Cardiac muscle cell (in vitro differentiated cells and primary cell): ENCODE measurements at places on chromosomes 7 and 10.

GRCh38 chr7:117873310-117874190 is at the start of gene CTTNBP2:
TSS of gene CTTNBP2 (minus strand) at chr7:117873441. CDS start at chr7:117873415, 26 bp downstream.
- no peaks in the 10 kb centered on the region for H3K36me3 ChIP-seq
- H3K27me3 ChIP-seq = no peaks in the 10 kb centered on the region
- peak within 1 kb of the TSS; percentile 33 for H3K27ac ChIP-seq
- peak within 1 kb of the TSS; percentile 93 for H3K4me3 ChIP-seq

- peaks cover 7% of the 10 kb centered on the region for H3K4me1 ChIP-seq
- H3K4me3 ChIP-seq = no peak overlapping the region
- peaks cover 67% of the 10 kb centered on the region for H3K27me3 ChIP-seq
Observed at GRCh38 chr10:91389636-91390512, 20.3 kb upstream of the HECTD2 start.

GRCh38 chr7:41096917-41097316 is 606.0 kb downstream of the INHBA start:
- H3K27ac ChIP-seq = no peak overlapping the region
- no peak for DNase-seq
- H3K36me3 ChIP-seq = no peaks in the 10 kb centered on the region
- H3K4me3 ChIP-seq = no peak overlapping the region

DNA sequence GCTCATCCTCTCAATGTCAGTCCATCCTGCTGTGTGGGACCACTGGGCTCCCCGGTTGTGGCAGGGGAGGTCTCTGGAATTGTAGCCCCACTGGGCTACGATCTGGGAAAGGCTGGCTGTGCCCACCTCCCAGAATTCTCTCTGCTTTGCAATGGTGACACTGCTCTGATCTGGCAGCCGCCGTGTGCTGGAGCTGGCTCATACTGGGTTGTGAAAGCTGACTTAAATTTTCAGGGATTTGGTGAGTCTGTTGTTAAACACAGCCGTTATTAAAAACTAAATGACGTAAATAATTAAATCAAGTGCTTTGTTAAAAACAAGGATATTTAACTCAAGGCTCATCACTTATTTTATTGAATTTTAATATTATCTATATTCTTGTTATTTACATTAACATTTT is 160.0 kb downstream of the TAX1BP1 start:
- H3K4me3 ChIP-seq = no peak overlapping the region
- DNase-seq = no peak
- peaks cover 7% of the 10 kb centered on the region for H3K4me1 ChIP-seq
- no peak overlapping the region for H3K27ac ChIP-seq
- H3K36me3 ChIP-seq = no peaks in the 10 kb centered on the region
- H3K27me3 ChIP-seq = no peaks in the 10 kb centered on the region

- no peaks in the 10 kb centered on the region for H3K4me1 ChIP-seq
- no peaks in the 10 kb centered on the region for H3K36me3 ChIP-seq
- H3K27ac ChIP-seq = no peak overlapping the region
- no peaks in the 10 kb centered on the region for H3K27me3 ChIP-seq
- DNase-seq = no peak
- no peak overlapping the region for H3K4me3 ChIP-seq
Observed at GRCh38 chr10:7297094-7297493, 113.7 kb downstream of the SFMBT2 start.

DNA sequence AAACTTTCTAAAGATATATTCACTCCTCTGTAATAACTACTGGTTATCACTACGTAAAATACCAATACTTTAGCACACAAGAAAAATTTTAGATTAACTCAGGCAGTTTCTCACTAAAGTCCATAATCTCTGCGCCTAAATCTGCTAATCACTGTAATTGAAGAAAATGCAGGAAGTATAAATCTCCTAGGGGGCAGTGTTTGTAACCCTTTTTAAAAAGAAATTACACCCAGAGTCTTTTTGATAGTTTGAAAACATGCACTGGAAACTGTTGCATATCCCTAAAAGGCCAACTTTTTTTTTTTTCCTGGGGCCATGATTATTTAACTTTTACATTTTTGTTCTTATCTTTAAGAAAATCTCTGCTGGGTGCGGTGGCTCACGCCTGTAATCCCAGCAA is 209.6 kb downstream of the KIAA1217 start:
- no peaks in the 10 kb centered on the region for H3K4me1 ChIP-seq
- no peaks in the 10 kb centered on the region for H3K27me3 ChIP-seq
- H3K36me3 ChIP-seq = no peaks in the 10 kb centered on the region
- DNase-seq = no peak

DNA sequence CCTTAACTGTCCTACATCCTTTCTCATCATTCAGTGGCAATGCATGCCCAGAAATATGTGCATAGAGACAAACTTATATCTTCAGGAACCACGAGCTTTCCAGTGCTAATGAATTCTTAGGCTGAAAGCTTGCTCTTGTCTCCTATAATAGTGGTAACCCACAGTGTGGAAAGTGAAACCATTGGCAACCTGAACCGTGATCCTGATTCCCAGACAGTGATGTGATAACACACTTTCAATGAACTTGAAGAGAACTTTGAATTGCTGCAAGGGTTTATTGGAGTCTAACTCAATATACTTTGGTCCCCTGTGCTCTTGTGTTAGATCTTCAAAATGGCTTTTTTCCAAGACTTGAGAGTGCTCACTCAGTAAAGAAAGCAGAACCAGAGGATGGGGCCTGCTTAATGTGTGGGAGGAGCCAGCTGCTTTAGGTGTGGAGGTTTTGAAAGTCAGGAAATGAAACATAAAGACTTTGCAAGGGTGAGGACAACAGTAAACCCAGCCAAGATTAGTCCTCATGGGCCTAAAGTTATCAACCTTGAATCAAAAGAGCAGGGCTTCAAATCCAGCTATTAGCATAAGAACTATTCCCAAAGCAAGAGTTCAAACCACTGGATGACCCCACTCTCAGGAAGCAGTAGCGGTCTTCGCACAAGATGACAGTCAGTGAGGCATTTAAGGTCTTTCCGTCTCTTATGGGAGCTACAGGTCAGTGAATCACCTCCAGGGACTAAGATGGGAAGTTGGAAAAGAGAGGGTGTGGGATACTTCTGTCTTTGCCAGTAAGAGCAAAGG is 332.4 kb upstream of the NRP1 start:
- DNase-seq = no peak
- no peak overlapping the region for H3K4me3 ChIP-seq
- H3K36me3 ChIP-seq = no peaks in the 10 kb centered on the region

DNA sequence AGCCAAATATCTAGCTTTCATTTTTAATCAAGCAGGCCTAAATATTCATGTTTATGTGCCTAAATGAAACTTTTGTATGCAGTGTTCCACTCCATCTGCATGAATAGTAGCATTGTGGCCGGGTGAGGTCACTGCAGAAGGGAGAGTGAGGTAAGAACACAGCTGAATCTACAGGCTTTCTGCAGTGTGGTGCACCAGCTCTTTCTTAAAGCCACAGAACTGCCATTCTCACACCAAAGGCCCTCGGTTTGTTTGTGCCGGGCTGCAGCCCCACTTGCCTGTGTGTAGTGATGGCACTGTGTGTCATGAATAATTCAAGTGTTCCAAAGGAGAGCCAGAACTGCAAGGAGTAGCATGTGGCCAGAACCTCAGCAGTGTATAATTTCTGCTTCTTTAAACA is 204.1 kb downstream of the TRIL start:
- H3K4me3 ChIP-seq = no peak overlapping the region
- H3K4me1 ChIP-seq = peaks cover 4% of the 10 kb centered on the region
- H3K36me3 ChIP-seq = no peaks in the 10 kb centered on the region
- DNase-seq = no peak

DNA sequence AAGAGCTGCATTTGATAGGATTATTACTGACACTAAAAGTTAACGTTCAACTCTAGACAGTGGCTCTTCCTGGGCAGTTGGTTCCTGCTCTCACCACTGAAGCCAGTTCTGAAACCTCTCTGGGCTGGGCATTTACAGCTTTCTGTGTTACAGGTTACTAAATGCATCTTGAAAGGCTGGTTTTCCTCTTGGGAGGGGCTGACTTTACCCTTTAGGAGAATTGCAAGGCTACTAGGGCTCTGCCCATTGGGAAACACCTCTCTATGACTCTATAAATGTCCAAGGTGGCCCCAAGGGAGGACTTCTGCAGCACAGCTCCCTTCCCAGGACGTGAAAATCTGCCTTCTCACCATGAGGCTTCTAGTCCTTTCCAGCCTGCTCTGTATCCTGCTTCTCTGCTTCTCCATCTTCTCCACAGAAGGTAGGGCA is at the start of gene GPR15LG:
Gene GPR15LG (plus strand): TSS at position 301 of the 429 bp plus-strand sequence. CDS start 51 bp downstream, at position 352.
- no peak within 1 kb of the TSS for H3K4me3 ChIP-seq
- no peaks in the 10 kb centered on the region for H3K27me3 ChIP-seq
- no peak for DNase-seq
- H3K4me1 ChIP-seq = no peaks in the 10 kb centered on the region
- H3K27ac ChIP-seq = no peak within 1 kb of the TSS

GRCh38 chr10:130022086-130022485 is 58.0 kb upstream of the EBF3 start:
- H3K36me3 ChIP-seq = no peaks in the 10 kb centered on the region
- no peak overlapping the region for H3K27ac ChIP-seq
- no peaks in the 10 kb centered on the region for H3K27me3 ChIP-seq
- H3K4me1 ChIP-seq = no peaks in the 10 kb centered on the region

DNA sequence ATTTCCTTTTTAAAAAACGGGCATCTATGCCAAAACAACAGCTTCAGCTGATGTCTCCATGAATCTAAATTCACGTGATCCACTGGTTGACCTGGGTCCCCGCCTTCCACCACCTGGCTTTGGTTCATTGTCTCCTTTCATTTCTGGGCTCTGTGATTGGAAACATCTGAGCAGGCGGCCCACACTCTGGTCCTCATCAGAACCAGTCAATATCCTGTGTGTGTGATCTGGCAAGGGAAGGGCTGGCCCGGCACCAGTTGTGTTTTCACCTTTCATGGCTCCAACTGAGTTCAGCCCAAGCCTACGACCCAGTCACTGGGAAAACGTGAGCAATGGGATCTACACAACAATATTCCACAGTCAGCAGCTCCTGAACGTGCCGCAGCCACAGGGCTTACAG is 46.2 kb downstream of the PARP12 start:
- no peak for DNase-seq
- H3K4me3 ChIP-seq = no peak overlapping the region

DNA sequence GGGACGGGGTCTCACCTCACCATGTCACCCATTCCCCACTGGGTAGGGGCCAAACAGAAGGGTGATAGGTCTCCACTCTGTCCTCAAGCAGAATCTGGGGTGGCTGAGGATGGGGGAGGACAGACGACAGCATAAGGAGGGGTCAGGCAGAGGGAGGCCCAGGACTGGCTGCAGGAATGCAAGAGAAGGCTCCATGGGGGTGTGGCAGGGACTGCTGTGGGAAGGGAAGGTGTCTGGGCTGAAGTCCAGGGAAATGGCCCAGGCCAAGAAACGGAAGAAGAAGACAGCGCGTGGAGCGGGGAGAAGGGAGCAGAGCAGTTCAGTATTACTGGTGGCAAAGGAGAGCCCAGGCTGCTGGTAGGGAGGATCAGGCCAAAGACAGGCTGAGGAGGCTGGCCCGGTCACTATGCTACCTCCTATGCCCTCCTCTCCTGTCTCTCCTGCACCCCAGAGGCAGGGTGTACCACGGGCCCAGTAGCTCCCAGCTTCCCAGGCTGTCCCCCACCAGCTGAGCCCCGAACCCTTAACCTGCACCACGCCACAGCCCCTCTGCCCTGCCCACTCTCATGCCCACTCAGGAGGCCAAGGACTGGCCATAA is 60.9 kb downstream of the GRB10 start:
- H3K4me1 ChIP-seq = peaks cover 38% of the 10 kb centered on the region
- no peak overlapping the region for H3K4me3 ChIP-seq
- peak; percentile 56 for DNase-seq

GRCh38 chr10:7492660-7493046 is 81.8 kb upstream of the SFMBT2 start:
- no peaks in the 10 kb centered on the region for H3K36me3 ChIP-seq
- H3K27ac ChIP-seq = no peak overlapping the region
- DNase-seq = no peak
- peaks cover 13% of the 10 kb centered on the region for H3K4me1 ChIP-seq
- H3K27me3 ChIP-seq = no peaks in the 10 kb centered on the region

DNA sequence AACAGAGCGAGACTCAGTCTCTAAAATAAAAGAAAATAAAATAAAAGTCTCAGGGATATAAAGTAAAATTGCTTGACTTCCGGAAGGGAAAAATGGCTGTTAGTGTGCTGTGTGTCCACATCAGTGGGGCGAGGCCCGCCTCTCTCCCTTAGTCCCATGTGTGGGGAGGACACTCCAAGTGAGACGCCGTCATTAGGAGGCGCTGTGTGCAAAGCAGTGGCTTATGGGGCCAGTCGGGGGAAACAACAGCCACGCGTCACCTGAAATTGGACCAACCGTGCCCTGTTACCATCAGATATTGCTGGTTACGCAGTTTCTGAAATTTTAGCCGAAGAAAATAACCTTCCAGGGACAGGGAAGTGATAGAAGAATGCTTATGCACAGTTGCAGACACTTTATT is 15.8 kb downstream of the SFXN4 start:
- H3K27me3 ChIP-seq = no peaks in the 10 kb centered on the region
- DNase-seq = no peak
- no peak overlapping the region for H3K4me3 ChIP-seq
- H3K4me1 ChIP-seq = no peaks in the 10 kb centered on the region
- peaks cover 21% of the 10 kb centered on the region for H3K36me3 ChIP-seq
- H3K27ac ChIP-seq = no peak overlapping the region

DNA sequence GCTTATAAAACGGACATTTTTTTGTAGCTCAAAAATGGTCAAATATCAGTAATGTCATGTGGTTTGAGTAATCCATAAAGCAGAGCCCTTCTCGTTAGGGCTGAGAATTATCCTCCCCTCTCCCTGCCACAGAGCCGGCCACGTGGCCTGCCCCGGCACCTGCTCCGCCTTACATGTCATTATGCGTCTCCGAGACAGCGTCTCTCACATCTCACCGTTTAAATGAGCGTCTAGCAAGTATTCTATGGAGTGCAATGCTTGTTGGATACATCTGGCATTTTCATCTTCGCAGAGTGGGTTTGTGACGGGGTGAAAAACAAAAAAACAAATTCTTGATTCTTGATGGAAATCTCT is 86.1 kb downstream of the CUX1 start:
- no peak overlapping the region for H3K27ac ChIP-seq
- no peaks in the 10 kb centered on the region for H3K36me3 ChIP-seq
- H3K27me3 ChIP-seq = no peaks in the 10 kb centered on the region
- H3K4me3 ChIP-seq = no peak overlapping the region

- H3K36me3 ChIP-seq = no peaks in the 10 kb centered on the region
- H3K4me3 ChIP-seq = no peak overlapping the region
- no peaks in the 10 kb centered on the region for H3K27me3 ChIP-seq
- DNase-seq = peak; percentile 53
- H3K27ac ChIP-seq = peak overlapping the region; percentile 83
Observed at GRCh38 chr7:40700653-40701421, 566.0 kb downstream of the SUGCT start.

- no peak for DNase-seq
- peaks cover 20% of the 10 kb centered on the region for H3K4me1 ChIP-seq
- no peaks in the 10 kb centered on the region for H3K27me3 ChIP-seq
- H3K27ac ChIP-seq = no peak overlapping the region
Observed at GRCh38 chr10:78371136-78371535, 337.5 kb downstream of the RPS24 start.

GRCh38 chr10:104690959-104691358 is 49.9 kb downstream of the SORCS3 start:
- no peak overlapping the region for H3K27ac ChIP-seq
- no peak overlapping the region for H3K4me3 ChIP-seq
- no peaks in the 10 kb centered on the region for H3K36me3 ChIP-seq
- DNase-seq = no peak

GRCh38 chr7:157671358-157672255 is 334.8 kb downstream of the DNAJB6 start:
- no peak for DNase-seq
- H3K27ac ChIP-seq = no peak overlapping the region
- no peaks in the 10 kb centered on the region for H3K36me3 ChIP-seq

GRCh38 chr10:32949221-32949678 is 8.8 kb downstream of the ITGB1 start:
- no peak for DNase-seq
- H3K27ac ChIP-seq = no peak overlapping the region
- peaks cover 42% of the 10 kb centered on the region for H3K4me1 ChIP-seq
- no peaks in the 10 kb centered on the region for H3K36me3 ChIP-seq
